Naive B cell (primary cell): ENCODE measurements at places on chromosomes 4 and X.
A peak's percentile ranks its signal among the peaks of the same experiment; 100 is the strongest.

DNA sequence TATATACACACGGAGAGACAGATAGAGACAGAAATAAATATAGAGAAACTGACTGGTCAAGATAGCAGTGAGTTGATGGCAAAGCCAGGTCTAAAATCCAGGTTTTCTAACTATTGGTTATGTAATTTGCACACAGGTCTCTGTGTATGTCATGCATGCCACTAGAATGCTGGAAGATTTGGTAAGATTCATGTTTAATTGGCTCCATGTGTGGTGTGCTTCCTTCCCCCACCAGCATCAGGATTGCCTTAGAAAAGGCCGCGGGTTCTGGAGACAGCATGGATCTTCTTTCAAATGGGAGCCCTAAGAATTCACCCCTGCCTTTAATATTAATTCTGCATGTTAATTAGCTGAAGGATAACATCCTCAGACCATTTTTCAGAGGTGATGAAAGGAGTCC lies 31.3 kb downstream of the HAND2 start:
- no peak for DNase-seq

DNA sequence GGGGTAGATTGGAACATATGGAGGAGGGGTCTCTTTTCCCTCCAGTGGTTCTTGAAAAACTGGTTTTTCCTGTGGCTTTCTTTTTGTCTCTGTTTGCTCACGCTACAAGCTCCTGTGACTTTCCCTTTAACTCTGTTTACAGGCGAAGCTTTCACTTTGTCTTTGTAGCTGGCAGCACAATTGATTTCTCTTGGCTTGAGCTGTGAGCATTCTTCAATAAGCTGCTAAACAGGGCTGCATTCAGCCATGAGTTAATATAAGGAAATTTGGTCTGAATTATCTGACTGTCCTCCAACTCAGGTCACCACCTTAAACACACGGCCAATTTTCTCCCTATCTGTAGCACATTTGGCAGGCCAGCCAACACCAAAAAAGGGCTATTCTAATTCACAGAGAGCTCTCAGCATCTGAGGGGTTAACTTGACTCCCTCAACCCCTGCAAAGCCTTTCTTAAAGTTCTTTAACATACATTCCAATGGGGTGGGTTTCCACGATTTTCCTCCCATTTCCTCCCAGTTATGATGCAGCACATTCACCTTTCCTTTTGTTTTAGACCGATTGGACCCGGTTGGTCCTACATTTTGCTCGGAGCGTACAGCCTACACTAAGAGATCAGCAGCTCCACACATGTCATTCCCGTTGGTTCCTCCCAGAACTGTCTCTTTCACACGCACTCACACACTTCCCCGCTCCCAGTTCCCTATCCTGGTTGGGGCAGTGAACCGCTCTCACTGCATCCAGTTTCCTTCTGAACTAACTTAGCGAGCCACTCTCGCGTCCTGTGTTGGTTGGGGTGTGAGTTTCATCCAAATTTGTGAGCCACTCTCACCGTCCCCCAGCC lies 45.4 kb downstream of the UGT2A3 start:
- DNase-seq, result no peak

GRCh38 chr4:113682730-113683537 lies 78.6 kb downstream of the CAMK2D start:
- peak; percentile 75 for DNase-seq

GRCh38 chr4:21898101-21898500 lies 50.5 kb downstream of the KCNIP4 start:
- no peak for DNase-seq

- no peak for DNase-seq
Measured at GRCh38 chrX:130801901-130802300, 101.1 kb downstream of the ENOX2 start.

GRCh38 chrX:1468250-1468772 lies 15.6 kb upstream of the ASMTL start:
- DNase-seq, result peak; percentile 81

GRCh38 chrX:105773801-105774200 lies 48.5 kb upstream of the NRK start:
- no peak for DNase-seq

DNA sequence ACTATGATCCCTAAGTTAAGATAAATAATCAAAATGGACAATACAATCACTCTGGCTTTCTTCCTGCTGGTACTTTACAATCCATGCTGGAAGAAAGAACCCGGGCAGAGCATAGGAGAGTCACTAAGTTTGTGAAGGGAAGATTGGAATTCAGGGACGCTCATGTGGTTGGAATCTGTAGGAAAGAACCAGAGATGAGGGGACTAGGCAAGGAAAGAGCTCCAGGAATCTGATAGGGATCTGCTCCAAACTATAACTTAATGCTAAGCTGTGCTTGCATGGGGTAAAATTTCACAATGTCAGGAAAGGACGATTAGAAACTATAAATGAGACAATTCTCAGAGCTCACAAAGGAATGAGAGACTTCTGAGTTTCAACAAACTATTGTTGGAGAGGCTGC lies 167.5 kb downstream of the ADGRA3 start:
- DNase-seq, result no peak

DNA sequence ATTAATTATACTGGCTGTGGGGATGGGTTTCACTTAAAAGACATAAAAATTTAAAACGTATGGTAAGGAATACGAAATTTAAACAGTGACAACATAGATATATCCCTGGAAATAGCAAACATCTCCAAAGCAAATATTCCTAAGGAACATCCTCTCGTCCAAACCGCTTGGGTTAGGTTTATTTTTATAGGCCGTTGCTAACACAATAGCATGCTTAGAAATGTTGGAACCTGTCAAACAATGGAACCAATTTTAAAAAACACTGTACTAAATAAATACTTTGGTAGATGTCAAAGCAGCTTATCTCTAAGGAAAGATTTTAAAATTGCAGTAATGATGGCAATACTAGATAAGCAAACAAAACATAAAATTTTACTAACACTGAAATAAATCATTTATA lies 45.4 kb downstream of the SEC24D start:
- DNase-seq, result no peak

DNA sequence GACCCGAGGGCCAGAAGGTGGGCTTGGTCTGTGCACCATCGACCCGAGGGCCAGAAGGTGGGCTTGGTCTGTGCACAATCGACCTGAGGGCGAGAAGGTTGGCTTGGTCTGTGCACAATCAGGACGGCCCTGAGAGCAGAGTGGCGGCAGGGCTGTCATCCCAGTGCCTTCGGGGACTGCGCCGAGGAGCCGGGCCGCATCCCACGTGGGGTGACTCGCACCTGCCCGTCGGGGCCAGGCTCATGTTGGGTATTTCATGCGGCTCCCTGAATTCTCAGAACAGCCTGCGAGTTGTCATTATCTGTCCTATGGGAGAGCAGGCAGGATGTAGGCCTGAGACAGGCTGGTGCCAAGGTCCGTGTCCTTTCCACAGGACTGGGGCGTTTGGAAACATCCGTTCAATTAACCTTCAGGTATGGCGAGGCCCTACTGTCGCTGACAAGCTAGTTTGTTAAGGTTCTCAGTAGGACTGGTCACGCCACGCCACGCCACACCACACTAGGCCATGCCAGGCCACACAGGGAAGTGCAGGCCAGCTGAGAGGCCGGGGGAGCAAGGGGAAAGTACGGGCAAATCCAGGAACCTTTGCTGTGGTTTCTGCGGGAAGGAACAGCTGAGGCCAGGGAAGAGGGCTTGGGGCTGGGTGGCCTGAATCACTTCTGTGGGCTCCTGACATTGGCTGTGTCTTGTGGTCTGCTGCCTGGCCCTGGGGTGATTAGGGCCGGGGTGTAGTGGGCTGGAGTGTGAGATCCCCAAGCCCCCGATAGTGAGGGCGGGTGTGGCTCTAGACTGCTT lies 182.9 kb downstream of the AFAP1 start:
- no peak for DNase-seq

DNA sequence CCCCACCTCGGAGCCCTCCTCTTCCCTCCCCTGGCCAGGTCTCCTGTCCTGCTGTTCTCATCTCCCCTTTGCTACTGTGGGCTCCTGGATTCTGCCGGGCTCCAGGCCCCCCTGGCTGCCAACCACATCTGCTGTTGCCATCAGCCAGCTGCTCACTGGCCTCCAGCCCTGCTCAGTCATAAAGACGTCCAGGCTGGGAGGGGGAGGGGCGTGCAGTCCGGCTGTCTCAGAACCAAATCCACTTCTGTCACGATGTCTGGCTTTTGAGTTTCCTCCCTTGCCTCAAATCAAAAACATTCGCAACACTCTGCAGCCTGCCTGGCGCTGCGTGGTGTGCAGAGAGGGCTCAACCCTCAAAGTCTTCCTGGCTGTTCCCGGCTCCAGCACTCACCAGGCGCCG lies 7.1 kb downstream of the RASL11B start:
- DNase-seq, result no peak

DNA sequence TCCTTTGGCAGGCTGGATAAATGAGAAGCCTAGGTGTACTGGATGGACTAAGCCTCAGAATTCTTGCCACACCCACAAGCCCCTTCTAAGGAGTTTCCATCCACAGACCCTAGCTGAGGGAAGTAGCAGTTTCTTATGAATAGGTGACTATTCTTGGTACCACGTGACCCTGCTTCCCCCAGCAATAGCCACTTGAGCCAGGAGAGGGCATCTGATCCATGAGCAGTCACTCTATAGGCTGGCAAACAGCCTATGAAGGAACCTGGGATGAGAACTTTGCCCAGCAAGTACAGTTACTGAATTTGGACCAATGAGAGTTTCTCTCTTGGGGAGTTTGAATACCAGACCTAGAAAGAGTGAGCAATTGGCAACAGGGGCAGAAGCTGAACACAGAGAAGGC lies 84.0 kb downstream of the RTL9 start:
- DNase-seq, result no peak

DNA sequence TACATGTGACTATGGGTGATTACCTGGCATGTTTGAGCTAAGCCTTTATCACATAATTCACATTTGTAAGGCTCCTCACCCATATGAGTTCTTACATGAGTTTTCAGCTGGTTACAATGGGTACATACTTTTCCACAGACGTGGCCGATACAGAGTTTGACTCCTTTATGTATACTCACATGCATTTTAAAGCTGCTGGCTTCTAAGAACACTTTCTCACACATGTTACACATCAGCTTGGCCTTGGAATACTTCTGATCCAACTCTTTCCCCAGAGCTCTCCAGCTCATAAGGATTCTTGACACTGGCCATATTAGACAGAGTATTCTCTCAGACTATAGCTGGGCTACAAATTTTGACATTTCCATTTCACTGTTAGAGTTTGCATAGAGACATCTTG lies 66.3 kb downstream of the TAB3 start:
- DNase-seq, result no peak

GRCh38 chr4:48266781-48267180 lies 2.9 kb downstream of the TEC start:
- DNase-seq, result no peak

GRCh38 chr4:144788469-144788868 lies 142.5 kb downstream of the HHIP start:
- no peak for DNase-seq

GRCh38 chr4:147019091-147019490 lies 73.4 kb upstream of the TTC29 start:
- peak; percentile 51 for DNase-seq

DNA sequence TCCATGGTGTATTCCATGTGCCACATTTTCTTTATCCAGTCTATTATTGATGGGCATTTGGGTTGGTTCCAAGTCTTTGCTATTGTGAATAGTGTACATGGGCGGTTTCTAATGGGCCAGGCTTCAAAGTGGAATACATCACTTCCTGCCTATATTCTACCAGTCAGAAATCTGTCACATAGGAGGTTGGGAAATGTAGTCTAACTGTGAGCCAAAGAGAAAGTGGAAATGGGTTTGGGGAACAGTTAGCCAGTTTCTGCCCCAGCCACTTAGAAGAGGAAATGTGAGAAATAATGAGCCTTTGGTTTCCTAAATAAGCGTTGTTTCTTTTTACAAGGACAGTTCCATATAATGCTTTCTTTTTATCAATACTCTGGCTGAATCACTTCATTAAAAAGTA lies 85.1 kb upstream of the AP1S2 start:
- no peak for DNase-seq

- no peak for DNase-seq
Measured at GRCh38 chrX:152988536-152989291, 5.2 kb downstream of the PNMA5 start.
